Left lobe of liver (tissue), 2 donors: ENCODE measurements at places on chromosomes 4 and X.

GRCh38 chr4:142168181-142168580 is 531.8 kb downstream of the IL15 start:
- DNase-seq: no peak

GRCh38 chr4:106318511-106318910 is 2.2 kb downstream of the AIMP1 start:
- DNase-seq: no peak

GRCh38 chr4:58940167-58940566 is 1830.0 kb upstream of the IGFBP7 start:
- no peak for DNase-seq

DNA sequence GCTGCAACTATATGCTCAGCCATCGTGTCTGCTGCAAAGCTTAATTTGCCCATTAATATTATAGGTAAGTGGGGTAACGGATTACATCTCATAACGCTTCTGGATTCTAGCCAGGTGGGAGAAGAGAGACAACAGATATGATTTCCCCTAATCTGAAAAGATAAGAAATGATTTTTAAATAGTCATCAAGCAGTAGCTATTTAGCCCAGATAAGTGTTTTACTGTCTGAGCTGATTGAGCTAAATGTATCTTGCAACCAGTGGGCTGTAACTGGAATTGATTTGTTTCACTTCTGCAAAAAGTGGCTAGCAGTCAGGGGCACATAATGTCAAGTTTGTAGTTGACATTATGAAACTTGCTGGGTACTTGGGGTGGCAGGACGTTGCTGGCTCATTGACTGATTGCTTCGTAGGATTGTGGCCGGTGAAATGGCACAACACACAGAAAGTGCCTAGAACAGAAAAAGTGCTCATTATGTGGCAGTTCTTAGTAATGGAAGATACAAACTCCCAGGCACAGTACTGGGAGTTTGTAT is 18.5 kb downstream of the LAP3 start:
- DNase-seq: no peak

GRCh38 chr4:84041426-84041825 is 457.7 kb downstream of the NKX6-1 start:
- DNase-seq: no peak
